PC-3 (cell line): ENCODE measurements at places on chromosomes 3 and 15.
A peak's percentile ranks its signal among the peaks of the same experiment; 100 is the strongest.

GRCh38 chr15:69140306-69140705 lies 20.1 kb upstream of the GLCE start:
- no peak for DNase-seq

GRCh38 chr15:70245932-70246622 lies 148.4 kb upstream of the TLE3 start:
- DNase-seq: peak; percentile 71

DNA sequence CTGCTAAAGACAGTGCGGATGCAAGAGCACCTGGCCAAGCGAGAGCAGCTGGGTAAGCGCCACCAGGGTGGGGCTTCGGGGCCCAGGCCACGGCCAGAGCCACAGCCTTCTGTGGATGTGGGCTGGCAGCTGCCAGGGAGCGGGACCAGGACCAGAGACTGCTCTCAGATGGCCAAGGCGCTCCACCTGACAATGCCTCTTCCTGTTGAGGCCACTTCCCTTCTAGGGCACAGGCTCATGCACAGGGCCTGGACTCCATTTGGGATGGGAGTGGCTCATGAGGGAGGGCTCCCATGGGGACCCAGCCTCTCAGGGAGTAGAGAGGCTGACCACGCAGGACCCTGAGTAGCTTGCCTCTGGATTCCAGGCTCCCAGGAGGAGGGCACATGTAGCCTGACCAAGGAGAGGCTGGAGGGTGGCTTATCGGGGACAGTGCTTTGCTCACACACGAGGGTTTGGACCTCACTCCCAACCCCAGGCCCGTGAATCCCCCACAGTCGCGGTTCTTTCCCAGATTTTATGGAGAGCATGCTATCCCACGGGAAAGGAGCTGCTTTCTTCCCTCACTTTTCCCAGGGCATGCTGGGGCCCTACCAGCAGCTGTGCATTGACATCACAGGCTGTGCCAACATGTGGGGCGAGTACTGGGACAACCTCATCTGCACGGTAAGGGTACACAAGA lies 25.1 kb downstream of the ACAA1 start:
- no peak for DNase-seq

- no peak for DNase-seq
Observed at GRCh38 chr3:110711851-110712516, 359.6 kb upstream of the NECTIN3 start.

DNA sequence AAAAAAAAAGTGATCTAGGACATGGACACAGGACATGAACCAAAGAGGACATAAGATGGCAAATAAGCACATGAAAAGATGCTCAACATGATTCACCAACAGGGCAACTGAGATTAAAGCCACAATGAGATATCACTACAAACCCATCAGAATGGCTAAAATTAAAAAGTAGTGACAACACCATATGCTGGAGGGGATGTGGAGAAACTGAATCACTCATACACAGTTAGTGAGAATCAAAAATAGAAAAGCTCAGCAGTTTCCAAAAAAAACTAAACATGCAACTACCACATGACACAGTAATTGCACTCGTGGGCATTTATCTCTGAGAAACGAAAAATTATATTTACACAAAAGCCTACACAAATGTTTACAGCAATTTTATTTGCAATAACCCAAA lies 27.9 kb upstream of the ACKR4 start:
- DNase-seq: no peak

GRCh38 chr3:197105786-197106185 lies 76.2 kb upstream of the MELTF start:
- no peak for DNase-seq

GRCh38 chr3:127622031-127622430 lies 7.0 kb upstream of the PODXL2 start:
- no peak for DNase-seq

- no peak for DNase-seq
Observed at GRCh38 chr3:184323696-184324095, 9.3 kb downstream of the EIF4G1 start.

- DNase-seq: no peak
Observed at GRCh38 chr15:35566991-35567390, 21.0 kb upstream of the DPH6 start.

DNA sequence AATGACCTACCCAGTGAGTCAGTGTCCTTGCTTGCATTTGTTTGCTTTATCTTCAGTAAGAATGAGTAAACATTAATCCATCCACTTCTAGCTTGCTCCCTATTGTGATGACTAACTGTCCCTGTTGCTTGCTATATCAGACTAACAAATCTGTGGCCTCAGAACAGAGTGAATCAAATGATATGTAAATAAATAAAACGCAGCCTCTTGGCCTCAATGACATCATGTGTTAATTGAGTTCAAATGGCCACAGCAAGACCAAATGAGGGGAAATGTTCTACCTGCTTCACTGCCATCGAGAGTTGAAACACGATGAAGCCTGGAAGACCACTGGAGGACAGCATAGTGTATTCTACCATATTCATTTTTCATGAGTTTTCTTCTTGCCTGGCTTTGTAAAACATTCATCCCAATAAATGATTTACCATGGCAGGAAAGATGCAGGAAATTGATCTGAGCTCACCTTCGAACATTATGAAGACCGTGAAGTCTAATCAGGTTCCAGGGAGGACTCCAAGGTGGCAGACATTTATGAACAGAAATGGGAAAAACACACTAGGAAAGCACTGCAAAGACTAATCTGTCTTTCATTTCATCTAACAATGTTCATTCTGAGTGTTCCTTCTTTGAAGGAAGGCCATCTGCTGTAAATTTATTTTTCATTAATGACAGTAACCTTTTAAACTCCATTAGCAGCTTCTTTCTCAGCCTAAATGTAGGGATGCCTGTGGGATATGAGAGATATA lies 1144.5 kb downstream of the TUSC7 start:
- DNase-seq: peak; percentile 76

GRCh38 chr15:89496155-89497098 lies at the start of gene RHCG:
Gene RHCG, minus strand, starts transcription at chr15:89496583. Its CDS starts 39 bp downstream, at chr15:89496544.
- no peak for DNase-seq

DNA sequence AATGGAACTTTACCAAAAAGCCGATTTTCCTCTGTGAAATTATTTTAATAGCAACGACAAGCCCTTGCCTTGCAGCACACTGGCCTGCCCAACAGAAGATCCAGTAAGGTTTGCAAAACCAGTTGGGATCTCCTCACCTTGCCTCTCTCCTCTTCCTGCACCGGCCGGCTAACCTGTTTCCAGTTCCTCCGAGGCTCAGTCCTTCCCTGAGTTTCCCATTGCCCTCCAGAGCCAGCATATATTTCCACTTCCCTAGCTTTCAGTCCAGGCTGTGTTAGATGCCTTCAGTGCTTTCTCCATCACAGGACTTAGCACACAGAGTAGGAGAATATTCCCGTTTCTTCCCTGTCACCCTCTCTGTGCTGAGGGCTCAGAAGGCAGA lies 60.3 kb downstream of the NOX5 start:
- peak; percentile 52 for DNase-seq

- peak; percentile 49 for DNase-seq
Observed at GRCh38 chr3:48301800-48302166, 31.7 kb downstream of the SPINK8 start.

DNA sequence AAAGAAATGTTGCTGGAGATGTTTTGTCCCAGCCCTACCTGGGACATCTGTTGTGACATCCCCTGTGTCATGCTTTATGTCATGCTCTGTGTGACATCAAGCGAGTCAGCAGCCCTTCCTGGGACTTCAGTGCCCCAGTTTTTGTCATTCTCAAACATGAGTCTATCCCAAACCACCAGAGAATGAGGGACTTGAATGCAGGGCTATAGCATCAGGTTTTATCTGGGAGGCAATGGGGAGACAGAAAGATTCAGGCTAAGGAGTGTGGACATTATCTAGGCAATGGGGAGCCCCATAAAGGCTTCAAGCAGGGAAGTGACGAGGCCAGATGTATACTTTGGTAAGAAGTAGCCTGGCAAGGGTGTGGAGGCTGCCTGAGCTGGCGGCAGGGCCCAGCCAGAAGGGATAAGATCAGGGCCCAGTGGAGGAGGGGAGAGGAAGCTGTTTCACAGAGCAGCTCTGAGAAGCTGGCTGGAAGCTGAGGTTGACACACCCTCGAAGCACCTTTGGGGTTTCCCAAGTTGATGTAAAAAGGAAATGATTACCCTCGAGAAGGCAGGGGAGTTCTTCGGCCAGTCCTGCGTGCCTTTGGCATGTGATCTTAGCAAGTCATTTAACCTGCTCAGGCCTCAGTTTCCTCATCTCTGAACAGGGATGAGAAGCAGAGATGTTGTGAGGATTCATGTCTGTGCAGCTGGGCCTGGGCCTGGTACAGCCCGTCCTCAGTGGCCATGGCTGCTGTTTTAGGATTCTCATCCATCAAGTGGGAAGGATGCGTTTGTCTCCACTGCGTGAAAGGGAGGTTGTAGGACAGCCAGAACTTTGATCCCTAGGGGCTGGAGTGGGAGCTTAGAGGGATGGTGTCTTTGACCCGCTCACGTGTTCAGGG lies 34.3 kb downstream of the IRAK2 start:
- DNase-seq: peak; percentile 88

- peak; percentile 91 for DNase-seq
Observed at GRCh38 chr15:40102897-40103858, 5.5 kb downstream of the BMF start.
